ENCODE measurements at places on chromosomes 7 and 10. TPM values are rescaled to one million over a fixed set of nuclear protein-coding genes. Genes with fewer than 3 reads are reported as not detected.

LLCFC1 gene
- total RNA-seq = not detected

AKR1C1 gene
- 1.4 TPM for total RNA-seq

HOXA10 gene
- total RNA-seq = 1.1 TPM

FAM131B gene
- total RNA-seq = 0.47 TPM

PRF1 gene
- 9.1 TPM for total RNA-seq

GPNMB gene
- total RNA-seq = 63.4 TPM

DNA sequence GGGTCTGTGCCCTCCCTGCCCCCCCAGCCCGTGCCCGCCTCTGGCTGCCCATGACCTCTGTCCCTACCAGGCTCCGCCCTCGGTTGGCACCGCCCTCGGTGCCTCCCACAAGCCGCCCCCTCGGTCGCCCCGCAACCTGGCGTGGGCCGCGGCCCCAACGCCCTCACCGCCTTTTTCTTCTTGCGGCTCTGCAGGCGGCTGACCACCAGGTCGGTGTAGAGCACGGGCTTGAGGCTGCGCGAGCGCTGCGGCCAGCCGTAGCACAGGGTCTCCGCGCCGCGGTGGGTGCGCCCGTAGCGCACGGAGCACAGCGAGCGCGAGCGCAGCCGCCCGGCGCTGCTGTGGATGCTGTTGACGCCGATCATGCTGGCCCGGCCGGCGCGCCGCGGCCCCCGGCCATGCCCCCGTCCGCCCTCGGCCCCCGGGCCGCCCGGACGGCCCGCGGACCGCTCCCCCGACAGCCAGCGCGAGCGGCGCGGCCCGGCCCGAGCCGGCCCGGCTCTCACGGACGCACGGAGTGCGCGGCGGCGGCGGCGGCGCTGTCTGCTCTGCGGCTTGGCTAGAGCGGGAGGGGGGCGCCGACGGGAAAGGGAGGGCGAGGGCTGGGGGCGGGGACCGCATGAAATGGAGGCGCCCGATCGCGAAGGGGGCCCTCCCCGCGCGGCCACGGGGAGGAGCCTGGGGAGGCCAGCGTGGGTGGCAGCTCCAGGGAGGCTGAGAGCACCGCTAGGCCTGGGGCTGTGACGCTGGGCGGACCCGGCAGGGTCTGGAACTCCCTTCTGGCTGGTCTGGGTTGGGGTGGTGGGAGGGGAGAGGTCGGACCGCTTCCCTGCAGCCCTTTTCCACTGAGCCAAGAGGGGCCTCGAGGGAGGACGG lies 9.6 kb downstream of the PSD start:
- DNase-seq = peak; percentile 60

GRCh38 chr7:40839881-40840280 lies 705.1 kb downstream of the SUGCT start:
- DNase-seq = no peak

DNA sequence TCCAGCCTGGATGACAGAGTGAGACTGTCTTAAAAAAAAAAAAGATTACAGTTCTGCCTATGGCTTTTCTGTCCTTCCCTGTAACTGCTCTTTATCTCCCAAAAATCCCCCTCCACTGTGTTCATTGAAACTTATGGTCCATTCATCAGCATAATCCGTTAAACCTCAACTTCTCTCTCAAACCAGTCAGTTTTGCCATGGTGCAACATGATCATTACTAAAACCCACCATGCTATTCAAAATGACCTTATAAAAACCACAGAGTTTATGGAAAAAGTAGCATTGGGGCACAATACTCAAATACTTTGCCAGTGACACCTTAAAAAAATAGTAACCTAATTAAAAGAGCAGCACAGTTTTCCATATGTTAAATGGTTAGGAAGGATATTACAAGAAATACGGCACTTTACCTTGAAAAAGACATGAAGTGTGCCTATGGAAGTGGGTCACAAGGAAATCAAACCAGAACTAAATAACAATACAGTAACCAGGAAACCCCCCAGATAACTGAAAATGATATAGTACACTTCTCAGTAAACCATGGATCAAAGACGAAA lies 74.0 kb upstream of the ST8SIA6 start:
- no peak for DNase-seq

DNA sequence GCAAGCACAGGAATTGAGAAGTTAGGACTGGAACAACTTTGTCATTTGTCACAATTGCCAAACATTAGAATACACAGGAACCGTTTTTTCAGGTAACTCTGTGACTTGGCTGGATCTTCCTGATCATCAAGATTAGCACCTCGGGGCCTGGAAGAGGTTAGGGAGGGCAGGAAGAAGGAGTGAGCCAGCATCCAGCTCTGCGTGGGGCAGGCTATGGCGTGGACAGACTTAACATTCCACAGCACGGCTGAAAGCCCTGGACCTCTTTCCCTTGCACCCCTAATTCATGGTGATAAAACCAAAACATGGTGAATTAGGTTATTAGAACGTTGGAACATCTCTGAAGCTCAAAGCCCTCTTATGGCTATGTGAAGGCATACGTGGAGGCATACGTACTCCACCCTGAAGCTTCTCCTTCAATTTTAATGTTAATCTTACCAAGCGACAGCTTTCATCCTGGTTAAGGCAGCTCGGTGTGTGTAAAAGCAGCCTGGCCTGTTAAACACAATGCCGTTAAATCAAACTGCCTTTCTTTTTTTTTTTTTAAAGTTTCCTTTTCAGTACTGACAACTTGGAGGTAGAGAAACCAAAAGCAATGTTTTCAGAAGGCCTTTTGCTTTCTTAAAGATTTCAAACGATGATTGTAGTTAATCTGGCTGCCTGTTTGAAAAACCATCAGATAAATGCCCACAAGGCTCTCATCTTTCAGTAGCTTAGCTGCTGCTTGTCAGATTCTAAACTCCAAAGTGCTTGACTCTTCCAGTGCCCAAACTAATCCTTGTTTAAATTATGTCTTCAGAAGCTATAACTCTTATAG lies 4.5 kb downstream of the GRK5 start:
- peak; percentile 40 for DNase-seq

DNA sequence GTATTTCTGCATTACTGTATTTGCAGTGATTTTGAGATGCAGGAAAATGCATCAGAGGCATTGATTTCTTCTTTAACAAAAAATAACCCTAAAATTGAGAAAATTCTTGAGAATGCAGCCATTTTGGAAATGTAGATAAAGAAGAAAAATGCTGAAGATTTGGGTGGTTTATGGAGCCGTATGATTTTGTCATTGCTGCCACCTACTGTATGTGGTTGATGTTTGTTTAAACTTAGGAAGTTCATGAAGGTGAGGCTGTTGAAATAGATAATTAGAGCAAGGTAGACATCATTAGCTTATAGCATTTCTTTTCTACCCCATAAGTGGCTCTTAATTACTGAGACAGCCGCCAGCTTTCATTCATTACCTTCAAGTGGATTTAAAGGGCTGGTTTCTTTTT lies 92.1 kb upstream of the SAMD8 start:
- no peak for DNase-seq

DNA sequence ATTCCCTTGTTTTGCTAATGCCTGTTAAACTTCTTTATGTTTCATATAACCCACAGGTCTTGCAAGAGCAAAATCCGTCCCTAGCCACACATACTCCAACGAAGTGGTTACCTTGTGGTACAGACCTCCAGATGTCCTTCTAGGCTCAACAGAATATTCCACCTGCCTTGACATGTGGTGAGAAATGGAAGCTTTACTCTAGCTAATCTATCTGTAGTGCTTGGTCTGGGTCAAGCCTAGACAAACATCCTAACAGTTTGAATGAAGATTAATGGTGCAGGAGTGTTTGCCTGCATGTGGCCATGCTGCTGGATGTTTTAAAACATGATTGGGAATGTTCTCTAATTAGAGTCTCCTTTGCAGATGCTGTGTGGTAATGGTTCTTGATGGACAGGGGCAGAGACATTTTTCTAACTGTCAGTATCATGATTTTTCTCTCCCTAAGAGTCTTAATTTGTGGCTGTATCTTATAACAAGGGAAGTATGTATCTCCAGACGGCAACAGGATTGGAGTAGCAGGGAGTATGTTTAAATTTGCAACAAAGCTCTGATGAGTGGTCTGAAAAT lies 308.5 kb upstream of the FZD1 start:
- no peak for DNase-seq

DNA sequence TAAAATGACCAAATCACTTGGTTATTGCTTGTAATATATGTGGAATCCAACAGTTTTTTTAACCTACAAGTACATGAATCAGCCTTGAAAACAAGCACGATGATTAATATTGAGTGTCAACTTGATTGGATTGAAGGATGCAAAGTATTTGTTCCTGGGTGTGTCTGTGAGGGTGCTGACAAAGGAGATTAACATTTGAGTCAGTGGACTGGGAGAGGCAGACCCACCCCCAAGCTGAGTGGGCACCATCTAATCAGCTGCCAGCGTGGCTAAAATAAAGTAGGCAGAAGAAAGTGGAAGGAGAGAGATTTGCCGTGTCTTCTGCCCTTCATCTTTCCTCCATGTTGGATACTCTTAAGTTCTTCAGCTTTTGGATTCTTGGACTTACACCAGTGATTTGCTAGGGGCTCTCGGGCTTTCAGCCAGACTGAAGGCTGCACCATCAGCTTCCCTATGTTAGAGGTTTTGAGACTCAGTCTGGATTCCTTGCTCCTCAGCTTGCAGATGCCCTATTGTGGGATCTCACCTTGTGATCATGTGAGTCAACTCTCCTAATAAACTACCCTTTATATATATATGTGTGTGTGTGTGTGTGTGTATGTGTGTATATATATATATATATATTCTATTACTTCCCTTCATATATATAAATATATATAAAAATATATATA lies 118.4 kb upstream of the WDR11 start:
- DNase-seq = no peak

GRCh38 chr7:92325858-92326257 lies 80.1 kb downstream of the ANKIB1 start:
- DNase-seq = no peak

GRCh38 chr7:135938563-135938962 lies 38.6 kb downstream of the MTPN start:
- DNase-seq = no peak

DNA sequence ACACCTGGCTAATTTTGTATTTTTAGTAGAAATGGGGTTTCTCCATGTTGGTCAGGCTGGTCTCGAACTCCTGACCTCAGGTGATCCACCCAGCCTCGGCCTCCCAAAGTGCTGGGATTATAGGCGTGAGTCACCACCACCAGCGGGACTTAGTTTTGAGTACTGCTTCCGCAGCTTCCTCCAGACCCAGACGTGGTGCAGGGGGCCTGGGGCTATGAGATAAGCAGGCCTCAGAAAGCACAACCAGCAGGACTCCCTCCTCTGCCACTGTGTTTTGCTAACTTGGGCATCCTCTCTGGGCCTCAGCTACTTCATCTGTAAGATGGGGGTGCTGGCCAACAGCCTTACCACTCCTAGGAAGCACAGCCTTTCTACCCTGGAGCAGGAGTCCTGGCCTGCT lies 37.8 kb downstream of the GOLGA7B start:
- DNase-seq = no peak

GRCh38 chr10:124374535-124375352 lies 44.0 kb downstream of the OAT start:
- DNase-seq = no peak

GRCh38 chr10:105063796-105064195 lies 422.7 kb downstream of the SORCS3 start:
- DNase-seq = no peak

DNA sequence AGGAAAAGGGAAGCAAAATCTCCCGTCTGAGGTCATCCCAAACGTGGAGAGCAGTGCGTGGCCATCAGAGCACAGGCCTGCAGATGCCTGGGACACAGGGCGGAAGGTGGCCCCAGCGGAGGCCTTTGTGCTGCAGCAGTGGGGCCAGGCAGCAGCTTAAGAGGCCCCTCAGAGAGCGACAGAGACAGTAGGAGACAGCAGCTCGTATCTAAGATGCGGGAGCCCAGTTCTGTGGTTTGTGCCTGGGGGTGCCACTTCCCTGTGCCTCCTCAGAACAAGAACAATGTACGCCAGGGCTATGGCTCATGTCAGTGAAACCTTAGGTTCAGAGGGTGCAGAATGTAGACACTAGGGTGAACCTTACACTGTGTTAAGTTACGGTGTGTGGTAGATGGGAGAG lies 316.6 kb upstream of the AKR1E2 start:
- DNase-seq = no peak

DNA sequence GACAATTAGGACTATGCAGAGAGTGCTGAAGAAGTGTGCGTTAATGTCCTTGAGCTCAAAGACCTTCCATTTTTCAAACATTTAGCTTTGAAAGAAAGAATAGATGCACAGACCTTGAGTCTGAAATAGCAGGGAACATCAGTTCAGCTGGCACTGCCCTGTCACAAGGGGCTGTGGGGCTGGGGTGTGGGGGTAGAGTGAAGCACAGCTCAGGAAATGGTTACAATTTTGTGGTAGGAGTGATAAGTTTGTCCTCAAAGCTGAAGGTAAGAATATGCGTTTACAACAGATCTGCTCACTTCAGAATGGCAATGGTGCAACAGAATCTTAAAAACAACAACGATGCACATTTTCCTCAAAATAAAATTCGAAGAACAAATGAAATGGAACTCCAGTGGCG lies 33.6 kb downstream of the SMKR1 start:
- no peak for DNase-seq

DNA sequence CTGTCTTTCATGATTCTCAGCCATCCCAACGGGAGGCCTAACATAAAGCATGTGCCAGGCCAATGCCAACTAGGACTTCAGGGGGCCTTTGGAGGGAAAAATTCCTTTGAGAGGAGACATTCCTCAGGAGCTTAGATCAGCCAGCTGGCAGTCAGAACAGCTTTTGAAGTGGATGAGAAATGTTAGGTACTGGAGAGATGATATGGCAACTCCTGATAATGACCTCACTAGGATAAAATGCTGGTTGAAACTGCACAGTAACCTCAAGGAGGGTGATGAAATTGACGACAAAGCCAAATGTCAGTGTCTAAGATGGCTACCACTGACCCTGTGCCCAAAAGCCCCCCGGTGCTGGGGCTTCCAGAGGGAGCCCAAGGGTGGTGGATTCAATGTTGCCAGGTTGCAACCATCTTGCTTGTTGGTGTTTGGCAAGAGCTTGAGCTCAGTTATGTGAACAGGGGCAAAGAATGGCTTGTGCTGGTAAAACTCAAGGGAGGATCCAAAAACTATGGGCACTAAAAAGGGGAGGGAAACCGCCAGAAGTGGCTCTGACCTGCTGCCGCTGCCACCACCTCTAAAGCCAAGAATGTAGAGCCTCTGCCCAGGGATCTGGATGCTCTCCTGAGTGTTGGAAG lies 121.2 kb downstream of the UBE2H start:
- DNase-seq = no peak
